D341Med (cell line): ENCODE measurements at places on chromosomes 13 and 19.
A peak's percentile ranks its signal among the peaks of the same experiment; 100 is the strongest.

DNA sequence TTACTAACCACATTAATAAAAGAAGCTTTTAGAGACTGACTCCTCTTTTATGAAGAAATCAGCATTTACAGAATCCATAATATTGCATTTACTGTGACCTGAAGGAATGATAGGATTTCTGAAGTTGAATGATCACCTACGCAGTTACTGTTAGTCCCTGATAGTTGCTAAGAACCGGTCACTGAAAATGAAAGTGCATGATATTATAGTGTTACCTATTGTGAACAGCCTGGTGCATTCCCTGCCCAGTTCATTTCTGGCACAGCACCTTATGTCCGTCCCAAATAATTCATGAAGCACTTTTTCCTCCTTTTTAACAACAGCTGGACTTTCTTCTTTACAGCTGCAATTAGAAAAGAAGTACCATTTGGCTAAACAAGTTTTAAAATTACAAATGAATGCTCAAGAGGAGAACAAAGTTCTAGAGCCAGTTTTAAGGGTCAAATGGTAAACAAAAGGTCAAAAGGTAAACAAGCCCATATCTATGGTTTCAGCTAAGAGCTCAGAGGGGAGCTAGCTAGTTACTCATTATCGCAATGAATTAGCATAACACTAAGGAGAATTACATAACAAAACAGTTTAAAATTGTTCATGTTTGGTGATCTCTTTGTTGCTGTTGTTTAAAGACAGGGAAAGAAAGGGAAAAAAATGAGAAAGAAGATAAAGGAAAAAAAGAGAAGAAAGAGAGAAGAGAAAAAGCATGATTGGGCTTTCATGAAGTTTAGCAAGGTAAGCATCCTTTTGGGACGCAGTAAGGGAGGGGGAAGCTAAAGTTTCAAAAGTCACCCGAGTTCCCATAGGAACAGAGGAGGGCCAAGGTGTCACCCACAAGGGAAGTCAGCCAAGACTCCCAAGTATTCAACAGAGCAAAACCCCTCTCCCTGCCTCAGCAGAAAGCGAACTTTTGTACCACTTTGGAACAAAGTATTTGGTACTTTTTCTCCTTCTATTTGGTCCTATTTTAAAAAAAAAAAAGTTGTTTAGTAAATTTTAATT lies 50.2 kb downstream of the FLT3 start:
- no peak for DNase-seq

GRCh38 chr19:58315580-58315979 lies 10.4 kb downstream of the ERVK3-1 start:
- no peak for DNase-seq

DNA sequence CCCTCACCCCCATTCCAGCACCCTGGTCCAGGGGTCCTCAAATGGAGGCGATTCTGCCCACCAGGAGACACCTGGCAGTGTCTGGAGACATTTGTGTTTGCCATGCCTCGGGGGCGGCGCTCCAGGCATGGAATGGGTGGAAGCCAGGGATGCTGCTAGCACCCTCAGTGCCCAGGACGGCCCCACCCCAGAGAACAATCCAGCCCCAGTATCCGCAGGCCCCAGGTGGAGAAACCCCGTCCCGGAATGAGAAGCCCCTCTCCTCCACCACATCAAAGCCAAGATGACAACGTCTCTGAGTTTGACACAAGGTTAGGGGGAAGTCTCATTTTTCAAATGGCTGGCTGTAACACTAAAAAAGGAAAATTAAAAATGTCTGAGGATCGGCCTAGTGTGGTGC lies 68.5 kb downstream of the INSR start:
- no peak for DNase-seq

- DNase-seq = no peak
Observed at GRCh38 chr19:35281303-35281702, 1.0 kb upstream of the HAMP start.

DNA sequence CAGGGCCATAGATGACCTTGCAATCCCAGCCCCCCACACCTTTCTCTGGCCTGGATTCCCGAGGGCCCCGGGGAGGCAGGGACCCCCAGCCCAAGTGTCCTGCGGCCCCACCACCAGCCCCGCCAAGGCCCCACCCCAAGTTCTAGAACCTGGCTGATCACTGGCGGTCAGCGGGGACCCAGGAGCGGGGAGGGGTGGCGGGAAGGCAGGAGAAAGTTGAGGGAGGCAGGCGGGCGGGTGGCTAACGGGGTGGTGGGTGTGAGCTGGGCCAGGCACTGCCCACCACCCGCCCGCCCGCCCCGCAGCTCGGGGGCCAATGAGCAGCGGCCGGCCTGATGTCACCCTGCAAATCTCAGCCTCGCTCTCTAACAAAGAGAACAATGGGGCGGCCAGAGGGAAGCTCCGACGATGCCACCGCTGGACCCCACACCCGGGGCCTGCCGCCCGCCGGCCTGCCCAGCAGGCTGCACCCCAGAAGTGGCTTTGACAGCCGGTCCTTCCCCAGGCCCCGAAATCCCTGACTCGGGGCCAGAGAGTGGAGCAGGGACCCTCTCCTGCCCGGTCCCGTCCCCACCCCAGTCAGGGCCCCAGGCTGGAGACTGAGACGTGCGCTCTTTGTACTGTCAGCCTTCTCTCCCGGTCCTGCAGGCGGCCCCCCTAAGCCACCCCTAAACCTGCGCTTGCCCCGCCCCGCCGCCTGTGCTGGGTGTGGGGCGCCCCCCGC lies 1.6 kb downstream of the MEX3D start:
- DNase-seq = peak; percentile 92

DNA sequence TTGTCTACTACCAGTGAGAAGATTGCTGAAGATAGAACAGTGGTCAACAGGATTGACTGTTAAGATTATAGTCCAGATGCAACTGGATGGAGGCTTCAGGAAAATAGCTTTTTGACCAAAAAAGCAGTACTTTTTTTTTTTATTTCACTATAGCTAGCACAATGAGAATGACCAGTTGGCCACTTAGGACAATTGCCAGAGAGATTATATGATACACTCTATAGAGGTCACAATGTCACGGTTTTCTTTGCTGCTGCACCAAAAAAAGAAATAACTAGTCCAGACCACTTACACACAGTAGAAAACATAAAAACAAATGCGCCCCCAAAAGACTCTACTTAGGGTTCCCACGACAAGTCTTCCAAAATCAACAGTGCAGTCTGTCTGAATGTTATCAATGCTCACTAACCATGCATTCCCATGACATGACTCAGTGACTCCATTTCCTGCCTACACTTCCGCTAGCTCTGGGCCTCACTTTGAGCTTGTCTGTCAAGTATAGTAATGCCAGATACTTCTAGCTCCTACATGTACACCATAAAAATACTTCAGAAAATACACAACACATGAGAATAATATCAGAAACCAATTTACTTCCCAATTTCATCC lies 209.1 kb upstream of the STARD13 start:
- DNase-seq = no peak

DNA sequence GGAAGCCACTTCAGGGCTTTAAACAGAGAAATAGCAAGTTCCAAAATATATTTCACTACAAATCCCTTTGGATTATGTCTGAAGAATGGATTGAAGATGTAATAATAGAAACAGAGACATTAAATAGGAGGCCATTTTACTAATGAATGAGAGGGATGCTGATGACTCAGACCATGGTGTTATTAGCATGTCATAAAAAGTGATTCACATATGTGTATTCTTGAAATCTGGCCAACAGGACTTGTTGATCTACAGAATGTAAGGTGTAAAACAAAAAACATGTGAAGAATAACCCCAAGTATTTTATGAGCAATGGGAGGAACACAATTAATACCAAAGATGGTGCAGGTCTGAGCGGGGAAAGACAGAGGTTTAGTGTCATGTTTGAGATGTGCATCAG lies 873.7 kb downstream of the SLITRK5 start:
- DNase-seq = no peak

DNA sequence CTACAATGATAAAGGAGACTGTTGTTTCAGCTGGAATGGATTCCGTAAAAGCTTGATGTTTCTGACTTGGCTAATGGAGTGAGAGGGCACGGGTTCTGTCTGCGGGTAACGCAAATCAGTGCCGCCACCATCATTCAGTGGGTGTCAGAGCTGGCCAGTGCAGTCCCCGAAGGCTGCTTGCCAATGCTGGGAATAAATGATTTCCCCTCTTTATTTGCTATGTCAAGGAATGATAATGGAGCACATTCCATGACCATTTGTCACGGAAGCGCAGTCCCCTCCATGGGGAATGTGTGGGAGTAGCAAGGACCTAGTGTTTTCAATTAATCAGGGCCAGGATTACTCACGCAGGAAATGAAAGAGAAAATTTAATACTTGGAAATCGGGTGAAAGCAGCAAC lies 899.3 kb downstream of the UQCRFS1 start:
- no peak for DNase-seq
